ENCODE measurements at places on chromosomes 2 and 18.
A peak's percentile ranks its signal among the peaks of the same experiment; 100 is the strongest.

GRCh38 chr18:32368991-32369390 is 101.7 kb downstream of the GAREM1 start:
- no peak for DNase-seq

GRCh38 chr2:20299113-20299512 is 51.5 kb downstream of the PUM2 start:
- no peak for DNase-seq

- DNase-seq: peak; percentile 19
Observed at GRCh38 chr2:134436706-134437105, 182.8 kb downstream of the MGAT5 start.

DNA sequence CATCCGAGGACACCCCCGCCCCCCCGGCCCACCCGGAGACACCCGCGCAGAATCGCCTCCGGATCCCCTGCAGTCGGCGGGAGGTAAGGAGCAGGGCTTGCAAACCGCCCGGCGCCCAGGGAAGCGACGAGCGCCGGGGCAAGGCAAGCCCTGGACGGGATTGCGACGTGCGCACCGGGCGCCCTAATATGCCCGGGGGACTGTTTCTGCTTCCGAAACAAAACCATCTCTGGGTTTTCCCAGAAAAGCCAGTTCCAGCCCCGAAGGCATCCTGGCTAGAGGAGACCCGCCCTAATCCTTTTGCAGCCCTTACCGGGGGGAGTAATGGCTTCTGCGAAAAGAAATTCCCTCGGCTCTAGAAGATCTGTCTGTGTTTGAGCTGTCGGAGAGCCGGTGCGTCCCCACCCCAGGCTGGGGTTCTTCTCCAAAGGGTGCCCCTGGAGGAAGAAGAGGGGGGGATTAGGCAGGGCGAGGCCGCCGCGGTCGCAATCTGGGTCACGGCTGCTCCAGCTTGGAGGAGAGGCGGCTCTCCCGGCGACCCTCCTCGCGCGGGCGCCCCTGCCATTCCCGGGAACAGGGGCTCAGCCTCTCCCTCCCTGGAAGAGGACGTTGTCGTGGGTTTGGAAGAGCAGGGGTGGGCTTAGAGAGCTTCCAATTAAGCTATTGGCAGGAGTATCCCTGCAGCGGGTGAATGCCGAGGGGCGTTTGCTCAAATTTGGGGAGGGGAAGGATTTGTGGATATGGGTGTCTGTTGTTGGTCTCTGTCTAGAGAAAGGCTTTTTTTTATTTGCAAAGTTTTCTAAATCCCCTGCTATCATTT is 521 bp downstream of the MYCN start:
- DNase-seq: no peak

DNA sequence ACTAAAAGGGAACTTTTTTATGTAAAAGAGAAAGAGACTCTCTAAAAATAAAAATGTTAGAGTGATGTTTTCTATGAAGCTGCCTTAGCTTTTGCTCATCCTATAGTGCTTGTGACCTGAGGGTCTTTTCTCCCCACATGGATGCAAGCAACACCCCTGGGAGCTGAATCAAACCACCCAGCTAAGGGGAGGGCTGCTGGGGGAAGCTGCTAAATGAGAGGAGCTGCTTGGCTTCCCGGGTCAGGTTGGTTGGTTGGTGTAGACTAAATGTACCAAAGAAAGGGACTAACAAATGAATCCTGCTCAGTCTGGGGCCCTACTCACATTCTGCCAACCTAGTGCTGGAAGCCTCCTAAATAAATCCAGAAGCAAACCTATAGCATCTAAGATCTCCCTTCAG is 35.0 kb downstream of the AFF3 start:
- no peak for DNase-seq

- peak; percentile 27 for DNase-seq
Observed at GRCh38 chr2:79887747-79888374, 375.0 kb downstream of the CTNNA2 start.

- no peak for DNase-seq
Observed at GRCh38 chr2:24104906-24105305, 18.2 kb downstream of the PFN4 start.

- no peak for DNase-seq
Observed at GRCh38 chr2:117492209-117492851, 322.2 kb upstream of the DDX18 start.

DNA sequence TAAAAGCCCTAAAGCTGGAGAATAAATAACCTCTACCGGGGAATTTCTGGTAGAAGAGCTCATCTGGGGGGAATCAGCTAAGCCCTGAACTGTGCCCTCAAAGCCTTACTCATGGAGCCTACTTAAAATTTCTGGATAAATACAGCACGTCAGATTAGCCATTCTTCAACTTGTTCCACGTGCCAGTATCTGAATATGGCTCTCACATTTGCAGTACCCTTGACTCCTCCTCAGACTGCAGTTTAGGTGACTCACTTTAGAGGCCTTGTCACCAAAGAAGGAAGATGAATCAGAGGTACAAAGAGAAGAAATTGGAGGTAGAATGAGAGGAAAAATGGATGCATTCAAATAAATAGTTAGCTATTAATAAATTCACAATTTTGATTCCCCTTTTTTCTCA is 34.6 kb upstream of the POTEC start:
- no peak for DNase-seq

- DNase-seq: no peak
Observed at GRCh38 chr2:239644011-239644410, 243.2 kb upstream of the HDAC4 start.

- DNase-seq: peak; percentile 7
Observed at GRCh38 chr18:58992301-58993231, 127.9 kb downstream of the ZNF532 start.

GRCh38 chr2:144458541-144458940 is 61.4 kb downstream of the ZEB2 start:
- DNase-seq: no peak

- DNase-seq: no peak
Observed at GRCh38 chr18:39521164-39521563, 1955.6 kb upstream of the CELF4 start.

GRCh38 chr18:4908328-4908727 is 288.7 kb downstream of the AKAIN1 start:
- DNase-seq: no peak

DNA sequence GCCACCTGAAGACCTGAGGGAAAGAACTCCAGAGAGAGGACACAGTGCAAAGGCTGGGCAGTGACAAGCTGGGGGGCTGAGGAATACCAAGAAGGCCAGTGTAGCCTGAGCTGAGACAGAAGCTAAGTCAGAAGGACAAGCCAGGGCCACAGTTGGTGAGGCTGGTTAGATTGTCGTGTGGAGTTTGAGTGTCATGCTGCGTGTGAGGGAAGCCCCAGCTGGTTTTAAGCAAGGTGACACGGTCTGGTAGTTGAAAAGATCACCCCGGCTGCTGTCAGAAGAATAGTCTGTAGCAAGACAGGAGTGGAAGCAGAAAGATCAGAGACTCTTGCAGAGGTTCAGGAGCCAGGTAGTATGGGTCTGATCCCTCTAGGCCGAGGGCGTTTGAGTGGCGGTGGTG is 50.6 kb upstream of the RMDN2 start:
- DNase-seq: no peak

GRCh38 chr18:55988537-55988936 is 400.5 kb upstream of the TCF4 start:
- peak; percentile 54 for DNase-seq

DNA sequence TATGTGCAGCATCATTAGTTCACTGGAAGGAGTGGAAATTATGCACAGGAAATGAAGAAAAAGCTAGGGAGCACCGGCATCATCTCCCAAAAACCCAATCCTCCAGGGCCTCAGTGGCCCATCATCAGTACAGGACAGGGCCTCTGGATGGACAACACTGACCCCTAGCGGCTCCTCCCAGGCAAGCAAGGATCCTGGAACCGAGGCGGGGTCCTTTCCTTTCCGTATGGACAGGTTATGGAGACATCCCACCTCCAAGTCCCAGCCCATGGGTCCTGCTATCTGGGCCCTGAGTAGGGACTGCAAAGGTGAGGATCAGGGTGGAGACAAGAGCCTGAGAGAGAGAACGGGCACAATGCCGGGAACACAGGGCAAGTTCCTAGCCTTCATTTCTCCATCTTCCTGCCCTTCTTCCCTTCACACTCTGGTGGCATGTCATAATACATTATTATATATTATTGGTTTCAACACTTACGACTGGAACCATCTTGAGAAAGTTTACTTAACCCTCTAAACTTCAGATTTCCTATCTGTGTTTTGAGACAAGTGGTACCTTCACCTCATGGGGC is 68.2 kb downstream of the ZNF516 start:
- DNase-seq: no peak

DNA sequence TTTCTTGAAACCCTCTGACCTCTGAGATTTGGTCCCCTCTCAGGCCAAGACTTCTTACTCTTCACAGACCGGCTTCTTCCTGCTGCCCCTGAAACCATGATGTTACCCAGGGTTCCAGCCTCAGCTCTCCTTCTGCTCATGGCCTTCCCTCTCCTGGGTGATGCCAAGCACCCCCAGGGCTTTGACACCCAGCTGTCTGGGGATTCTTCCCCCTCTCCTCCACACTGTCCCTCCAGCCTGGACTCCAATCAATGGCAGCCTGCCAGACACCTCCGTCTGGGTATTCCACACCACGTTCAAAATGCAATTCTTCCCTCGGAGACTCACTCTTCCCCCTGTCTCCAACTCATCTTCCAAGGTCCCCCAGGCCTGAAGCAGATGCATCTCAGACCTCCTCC is 25.0 kb downstream of the SPP2 start:
- no peak for DNase-seq

DNA sequence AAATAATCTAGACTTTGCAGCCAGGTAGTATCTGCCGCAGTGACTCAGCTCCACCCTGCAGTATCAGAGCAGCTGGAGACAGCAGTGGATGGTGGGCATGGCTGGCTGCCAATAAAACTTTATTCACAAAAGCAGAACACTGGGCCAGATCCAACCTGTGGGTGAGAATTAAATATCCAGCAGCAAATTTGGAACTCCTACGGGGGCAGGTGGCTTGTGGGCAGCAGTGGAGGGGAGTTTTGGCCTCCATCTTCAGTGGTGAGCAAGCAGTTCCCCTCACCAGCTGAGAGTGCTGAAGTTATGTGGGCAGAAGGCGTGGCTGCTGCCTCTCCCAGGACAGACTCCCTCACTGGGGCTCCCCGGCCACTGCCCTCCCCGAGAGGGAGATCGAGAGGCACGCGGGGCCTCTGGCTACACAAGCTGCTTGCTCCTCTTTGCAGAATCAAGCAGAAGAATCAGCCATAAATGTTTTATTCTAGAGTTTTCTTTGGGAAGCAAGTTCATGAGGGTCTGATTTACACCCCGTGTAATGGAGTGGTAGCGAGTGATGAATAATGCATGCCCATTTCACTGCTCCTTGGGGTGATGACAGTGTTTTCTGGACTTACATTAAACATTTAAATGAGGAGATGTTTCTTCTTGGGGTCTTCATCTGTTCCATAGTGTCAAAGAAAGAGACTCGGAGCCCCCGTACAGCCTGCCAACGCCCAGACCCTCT is 204.3 kb downstream of the SEPTIN10 start:
- no peak for DNase-seq

DNA sequence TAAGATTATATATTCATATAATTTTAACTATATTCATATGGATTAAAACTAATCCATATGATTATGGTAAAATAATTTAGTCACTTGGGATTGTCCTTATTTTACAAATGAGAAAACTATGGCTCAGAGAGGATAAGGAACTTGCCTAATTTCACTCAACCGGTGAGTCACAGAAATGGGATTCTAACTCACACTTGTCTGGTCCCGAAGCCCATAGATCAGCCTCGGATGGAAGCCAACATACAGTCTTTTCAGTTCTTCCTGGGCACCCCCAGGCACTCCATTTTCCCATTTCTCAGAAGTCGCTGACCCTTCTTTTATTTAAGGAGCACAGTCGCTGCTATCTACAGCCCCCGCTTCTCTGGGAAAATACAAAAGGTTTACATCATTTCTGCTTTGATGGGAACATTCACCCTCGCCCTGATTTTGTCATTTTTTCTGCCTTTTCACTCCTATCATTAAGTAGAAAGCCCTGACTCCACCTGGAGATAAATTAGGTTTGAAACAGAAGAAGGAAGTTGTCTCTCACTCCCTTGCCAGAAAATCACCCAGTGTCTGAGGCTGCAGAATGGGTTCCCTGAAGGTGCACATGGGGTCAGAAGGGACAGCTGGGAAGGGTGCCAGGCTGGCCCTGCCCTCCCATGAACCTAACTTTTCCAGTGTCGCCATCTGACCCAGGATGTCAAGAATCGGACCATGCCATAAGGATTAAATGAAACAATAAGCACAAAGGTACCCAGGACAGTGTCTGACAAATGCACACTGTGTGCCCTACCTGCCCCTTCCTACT is 36.6 kb downstream of the CYP1B1 start:
- peak; percentile 18 for DNase-seq

GRCh38 chr2:201151127-201151981 is 31.6 kb upstream of the CASP10 start:
- peak; percentile 88 for DNase-seq

- DNase-seq: no peak
Observed at GRCh38 chr2:168037778-168038177, 209.6 kb downstream of the STK39 start.

DNA sequence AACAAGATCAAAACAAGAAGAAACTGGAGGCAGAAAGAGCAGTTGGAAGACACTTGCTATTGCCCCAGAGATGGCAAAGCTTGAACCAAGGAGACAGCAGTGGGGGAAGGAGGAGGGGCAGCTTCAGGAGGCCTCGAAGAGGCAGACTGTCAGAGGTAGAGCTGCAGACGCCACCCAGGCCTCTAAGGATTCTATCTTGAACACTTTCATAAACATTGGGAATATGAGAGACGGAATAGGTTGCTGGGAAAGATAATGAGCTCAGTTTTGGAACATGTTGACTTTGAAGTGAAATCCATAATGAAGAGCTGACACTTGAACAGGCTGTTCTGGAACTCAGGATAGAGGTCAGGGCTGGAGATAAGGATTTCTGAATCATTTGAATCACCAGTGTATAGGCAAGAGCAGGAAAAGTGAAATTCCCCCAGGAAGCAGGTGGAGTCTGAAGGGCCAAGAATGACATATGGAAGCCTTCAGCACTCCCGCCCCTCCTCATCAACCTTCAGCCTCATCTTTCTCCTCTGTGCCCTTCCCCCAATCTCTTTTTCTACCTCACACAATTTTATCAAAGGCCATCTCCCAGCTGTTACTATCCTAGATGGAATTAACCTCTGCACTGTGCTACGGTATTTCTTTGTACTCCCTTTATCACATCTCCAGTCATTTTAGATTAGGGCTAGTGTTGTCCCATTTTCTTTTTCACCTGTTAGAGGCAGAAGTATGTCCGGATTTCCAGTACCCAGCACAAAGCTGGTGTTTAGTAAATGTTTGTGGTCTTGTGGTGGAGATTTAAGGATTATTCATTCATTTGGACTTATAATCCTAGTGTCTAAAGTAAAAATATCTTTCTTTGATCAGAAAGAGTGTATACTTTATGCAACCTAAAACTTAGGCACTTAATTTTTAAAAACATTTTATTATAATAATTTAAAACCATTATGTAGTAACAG is 47.5 kb upstream of the RTN4 start:
- no peak for DNase-seq
